ENCODE measurements at places on chromosomes 12 and 14.

GRCh38 chr12:50066402-50066801 is 9.0 kb downstream of the ASIC1 start:
- DNase-seq, result no peak

- no peak for DNase-seq
These were observed 239.4 kb upstream of the TMTC1 start for GRCh38 chr12:30023186-30023585.

- DNase-seq, result no peak
These were observed 291.8 kb upstream of the TBX3 start for GRCh38 chr12:114975640-114976310.

DNA sequence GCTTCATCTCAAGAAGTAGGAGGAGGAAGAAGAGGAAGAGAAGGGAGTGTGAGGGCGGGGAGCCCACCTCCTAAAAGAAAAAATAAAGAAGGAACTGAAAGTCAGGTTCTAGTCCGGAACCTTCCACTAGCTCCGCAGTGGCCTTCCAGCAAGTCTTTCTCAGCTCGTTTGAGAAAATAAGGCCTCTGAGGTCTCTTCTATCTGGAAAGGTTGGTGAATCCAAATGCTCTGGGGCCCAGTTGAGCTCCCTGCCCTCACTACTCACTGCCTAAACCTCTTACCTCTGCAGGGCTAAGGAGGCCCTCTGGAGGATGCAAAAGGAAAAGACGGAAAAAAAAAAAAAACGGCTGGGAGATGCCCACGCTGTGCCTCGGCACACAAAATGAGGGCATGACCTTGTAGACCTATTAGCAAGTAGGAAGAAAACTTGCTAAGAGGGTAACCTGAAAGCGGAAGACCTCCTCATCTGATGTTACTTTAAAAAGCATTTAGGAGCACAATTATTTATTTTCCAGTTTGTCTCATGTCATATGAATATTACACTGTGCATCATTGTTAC is 35.9 kb downstream of the FBLN5 start:
- peak; percentile 21 for DNase-seq
